GM12878 (cell line): ENCODE measurements at places on chromosomes 2 and 18.

GRCh38 chr18:32879497-32879896 lies 106.7 kb upstream of the KLHL14 start:
- DNase-seq: no peak

DNA sequence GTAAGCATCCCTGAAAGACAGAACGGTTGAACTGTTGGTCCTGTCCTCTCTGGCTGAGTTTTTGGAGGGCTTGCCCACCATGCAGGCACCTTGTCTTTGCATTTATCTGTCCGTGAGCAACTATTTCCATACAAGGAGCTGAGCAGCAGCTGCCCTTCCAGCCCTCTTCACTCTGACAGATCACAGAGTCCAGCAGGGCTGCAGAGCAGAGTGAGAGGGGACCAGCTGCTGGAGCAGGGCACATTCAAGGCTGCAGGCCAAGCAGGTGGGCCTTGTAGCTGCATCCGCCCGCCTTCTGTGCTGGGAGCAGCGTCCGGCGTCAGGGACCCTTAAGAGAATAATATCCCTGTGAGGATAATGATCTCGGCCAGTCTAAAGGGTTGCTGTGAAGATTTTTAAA lies 9.5 kb downstream of the SMYD1 start:
- DNase-seq: no peak

DNA sequence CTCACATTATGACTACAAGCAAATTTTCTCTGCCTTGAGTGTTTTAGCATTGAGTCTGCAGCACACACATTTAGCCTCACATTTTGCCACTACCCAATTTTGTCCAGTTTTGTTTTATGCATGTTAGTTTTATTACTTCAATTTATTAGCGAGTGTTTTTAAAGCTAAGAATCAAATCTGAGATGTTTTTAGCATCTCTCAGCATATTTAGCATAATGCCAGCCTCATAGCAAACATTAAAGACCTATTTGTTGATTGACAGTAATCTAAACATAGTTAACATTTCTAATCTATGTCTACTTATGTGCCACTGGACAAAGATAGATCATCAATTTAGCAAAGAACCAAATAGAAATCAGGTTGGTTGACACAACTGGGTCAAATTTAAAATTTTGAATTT lies 94.1 kb upstream of the NXPH2 start:
- DNase-seq: no peak

GRCh38 chr18:26504831-26505230 lies 43.5 kb downstream of the KCTD1 start:
- no peak for DNase-seq

DNA sequence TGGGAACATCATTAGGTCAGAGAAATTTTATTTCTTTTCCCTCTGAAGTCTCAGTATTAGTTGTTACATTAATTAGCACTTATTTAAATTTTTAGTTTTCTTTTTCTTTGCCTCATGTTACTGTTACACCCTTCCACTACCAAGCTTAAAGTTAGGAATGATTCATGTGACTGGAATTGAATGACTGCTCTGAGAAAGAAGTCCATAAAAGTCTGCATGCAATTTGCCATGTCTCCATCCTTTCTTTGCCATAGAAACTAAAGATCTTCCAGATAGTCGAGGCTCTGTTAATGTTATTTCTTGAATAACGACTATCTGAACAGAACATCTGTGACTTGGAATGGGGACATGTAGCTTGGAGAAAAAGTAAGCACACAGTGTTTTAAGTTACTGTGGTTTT lies 1269.8 kb upstream of the PIK3C3 start:
- DNase-seq: no peak

DNA sequence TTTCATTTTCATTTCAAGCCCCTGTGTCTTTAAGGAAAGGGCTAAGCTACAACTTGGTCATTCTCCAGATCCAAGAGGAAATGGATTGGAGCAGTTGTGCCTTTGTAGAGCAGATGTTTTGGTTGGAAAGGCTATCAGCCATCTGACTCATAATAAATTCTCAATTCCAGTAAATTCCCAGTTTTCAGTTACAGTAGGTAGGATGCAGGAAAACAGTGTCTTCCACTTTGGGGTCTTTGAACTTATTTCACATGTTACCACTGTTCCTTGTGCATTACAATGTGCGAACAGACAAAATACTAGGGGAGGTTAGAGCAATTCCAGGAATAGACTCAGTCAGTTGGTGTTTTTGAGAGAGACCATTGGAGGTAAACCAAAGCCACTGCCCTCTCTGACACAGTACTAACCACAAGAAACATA lies 211.9 kb downstream of the BABAM2 start:
- no peak for DNase-seq
